ENCODE measurements at places on chromosomes 4 and X.

GRCh38 chr4:61254406-61254805 lies 54.3 kb downstream of the ADGRL3 start:
- no peak for DNase-seq

GRCh38 chr4:152351080-152351479 lies 184.8 kb downstream of the FBXW7 start:
- no peak for DNase-seq

DNA sequence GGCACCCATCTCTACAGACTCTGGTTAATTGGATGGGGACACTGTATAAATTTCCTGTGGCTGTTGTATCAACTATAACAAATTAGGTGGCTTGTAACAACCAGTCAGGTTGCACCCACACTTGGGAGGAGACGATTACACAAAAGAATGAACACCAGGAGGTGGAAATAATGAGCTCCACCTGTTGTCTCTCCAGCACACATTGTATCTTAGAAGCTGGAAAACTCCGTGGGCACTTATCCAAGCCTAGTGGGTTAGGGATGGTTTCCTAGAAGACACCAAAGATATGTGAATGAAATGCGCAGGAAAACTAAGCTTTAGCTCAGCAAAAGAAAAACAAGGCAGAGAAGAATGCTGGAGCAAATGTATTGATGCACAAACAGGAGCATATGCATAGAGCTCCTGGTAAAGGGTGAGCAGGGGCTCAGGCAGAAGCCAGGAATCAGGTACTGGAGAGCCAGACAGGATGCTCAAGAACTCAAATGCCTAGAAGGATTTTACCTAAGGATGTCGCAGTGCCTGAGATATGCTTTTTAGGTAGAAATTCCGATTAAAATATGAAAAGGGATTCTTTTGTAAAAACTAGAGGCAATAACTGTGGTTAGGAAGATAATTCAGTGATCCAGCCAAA lies 111.7 kb downstream of the GALNTL6 start:
- no peak for DNase-seq

GRCh38 chr4:129344058-129344457 lies 248.1 kb downstream of the C4orf33 start:
- DNase-seq = no peak

DNA sequence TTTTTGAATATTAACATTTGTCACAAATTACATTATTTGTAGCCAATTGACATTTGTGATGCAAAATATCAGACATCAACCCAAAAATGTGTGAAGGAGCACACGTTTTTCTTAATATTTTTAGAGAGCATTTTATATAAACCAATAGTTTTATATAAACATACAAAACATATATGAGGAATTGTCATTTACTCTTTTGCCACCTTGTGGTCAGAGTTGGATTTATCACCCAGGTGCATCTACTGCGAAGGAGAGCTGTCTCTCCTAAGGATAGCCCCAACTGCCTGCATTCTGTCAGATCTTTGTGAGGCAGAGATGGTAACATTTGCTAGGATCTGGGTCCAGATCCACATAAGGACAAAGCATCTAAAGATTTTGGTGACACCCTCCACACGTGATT lies 2.5 kb upstream of the USP27X start:
- no peak for DNase-seq

DNA sequence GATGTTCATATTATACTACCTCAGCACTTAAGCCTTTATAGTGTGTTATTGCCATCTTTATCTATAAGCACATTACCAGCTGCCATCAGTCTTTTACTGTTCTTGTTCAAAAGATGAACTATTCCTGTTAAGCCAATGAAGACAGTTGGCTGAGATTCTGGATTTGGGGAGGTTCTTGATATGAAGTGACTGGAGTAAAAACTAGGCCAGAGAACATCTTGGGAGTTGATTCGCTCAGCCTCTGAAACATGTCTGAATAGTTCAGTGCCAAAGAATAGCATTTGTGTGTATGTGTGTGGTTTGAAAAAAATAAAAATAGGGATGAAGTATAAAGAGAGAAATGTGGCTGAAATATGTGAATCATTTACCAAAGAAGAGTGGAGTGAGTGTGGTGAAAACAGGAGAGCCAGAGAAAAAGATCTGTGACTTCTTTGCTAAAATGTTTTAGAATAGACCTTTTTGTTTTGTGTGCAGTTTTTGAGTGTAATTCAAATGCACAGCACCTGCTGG lies 15.2 kb downstream of the EXOC1 start:
- DNase-seq = no peak

Data from stimulated activated CD4-positive, alpha-beta T cell treated with anti-CD3 and anti-CD28 coated beads, Interleukin-4, amount 100 ng/mL, for 4 hours (primary cell).